RPMI7951 (cell line): ENCODE measurements at places on chromosomes 1 and 21.

DNA sequence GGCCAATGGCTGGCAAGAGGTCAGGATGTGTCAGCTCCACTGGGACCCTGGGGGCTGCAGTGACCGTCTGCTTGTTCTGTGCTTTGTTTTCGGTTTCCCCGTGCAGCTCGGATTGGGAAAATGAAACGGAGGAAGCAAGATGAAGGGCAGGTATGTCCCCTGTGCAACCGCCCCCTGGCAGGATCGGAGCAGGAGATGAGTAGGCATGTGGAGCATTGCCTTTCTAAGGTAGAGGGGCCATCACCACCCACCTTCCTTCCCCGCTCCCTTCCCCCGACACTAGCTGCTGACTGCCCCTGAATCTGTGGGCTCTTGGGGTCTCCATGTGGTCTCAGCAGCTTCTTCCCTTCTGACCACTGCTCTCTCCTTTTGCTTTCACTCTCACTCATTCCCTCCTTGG is 38.8 kb downstream of the TMEM53 start:
- no peak for DNase-seq

DNA sequence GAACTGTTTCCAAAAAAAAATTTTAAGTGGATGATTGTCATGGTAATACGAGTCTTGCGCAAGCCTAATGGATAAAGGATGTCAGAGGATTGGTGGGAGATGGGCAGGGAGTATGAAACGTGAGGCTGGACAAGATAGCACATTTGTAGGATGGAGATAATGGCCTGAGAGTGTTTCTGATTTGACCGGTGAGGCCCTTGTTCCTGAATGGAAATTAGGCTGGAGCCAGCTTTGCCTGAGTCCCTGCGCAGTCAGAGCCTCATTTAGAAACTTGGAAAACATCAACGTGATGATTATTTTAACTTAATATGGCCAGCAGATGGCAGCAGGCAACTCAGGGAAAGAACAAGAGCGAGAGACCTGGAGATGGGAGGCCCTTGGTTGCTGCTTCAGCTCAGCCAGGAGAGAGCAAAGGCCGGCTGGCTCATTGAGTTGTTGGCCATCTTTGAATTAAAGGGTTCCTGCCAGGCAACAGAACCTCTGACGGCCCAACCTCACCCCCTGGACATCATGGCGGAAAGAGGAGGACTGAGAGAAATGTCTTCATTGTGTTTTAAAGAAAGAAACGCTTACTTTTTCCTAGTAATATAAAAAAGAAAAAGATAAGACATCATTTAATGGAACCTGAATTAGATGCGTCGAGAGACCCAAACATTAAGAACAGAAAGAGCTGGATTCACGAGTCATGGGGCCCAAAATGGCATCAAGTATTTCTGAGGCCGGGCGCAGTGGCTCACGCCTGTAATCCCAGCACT is 80.3 kb downstream of the SELENOF start:
- DNase-seq: peak; percentile 85

DNA sequence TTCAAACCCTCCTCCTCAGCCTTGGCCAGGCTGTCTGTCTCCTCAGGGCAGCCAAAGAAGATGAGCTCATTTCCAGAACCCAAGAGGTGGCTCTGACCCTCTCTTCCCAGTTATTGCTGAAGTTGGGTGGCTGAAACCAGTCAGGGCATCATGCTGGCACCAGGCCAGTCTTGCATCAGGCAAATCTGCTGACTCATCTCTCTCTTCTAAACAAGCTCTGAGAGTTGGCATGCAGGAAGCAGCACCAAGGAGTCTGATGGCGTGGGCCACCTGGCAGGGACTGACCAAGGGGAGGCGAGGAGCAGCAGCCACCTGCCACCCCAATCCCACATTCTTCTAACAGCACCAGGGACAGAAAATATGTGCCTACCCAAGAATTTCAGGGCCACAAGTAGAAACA is 104.8 kb upstream of the ATP1A1 start:
- DNase-seq: peak; percentile 43

GRCh38 chr1:155073377-155074242 is 5.0 kb upstream of the EFNA3 start:
- DNase-seq: no peak

- DNase-seq: peak; percentile 50
These were observed 3.8 kb upstream of the RGSL1 start for GRCh38 chr1:182446033-182446669.

GRCh38 chr1:241022366-241022765 is 334.6 kb downstream of the RGS7 start:
- DNase-seq: peak; percentile 6

GRCh38 chr1:227521782-227522181 is 41.6 kb upstream of the ZNF678 start:
- no peak for DNase-seq

- peak; percentile 52 for DNase-seq
These were observed 23.2 kb downstream of the LYST start for GRCh38 chr1:235843461-235843961.

- DNase-seq: no peak
These were observed 28.8 kb upstream of the PTGFRN start for GRCh38 chr1:116880917-116881316.

DNA sequence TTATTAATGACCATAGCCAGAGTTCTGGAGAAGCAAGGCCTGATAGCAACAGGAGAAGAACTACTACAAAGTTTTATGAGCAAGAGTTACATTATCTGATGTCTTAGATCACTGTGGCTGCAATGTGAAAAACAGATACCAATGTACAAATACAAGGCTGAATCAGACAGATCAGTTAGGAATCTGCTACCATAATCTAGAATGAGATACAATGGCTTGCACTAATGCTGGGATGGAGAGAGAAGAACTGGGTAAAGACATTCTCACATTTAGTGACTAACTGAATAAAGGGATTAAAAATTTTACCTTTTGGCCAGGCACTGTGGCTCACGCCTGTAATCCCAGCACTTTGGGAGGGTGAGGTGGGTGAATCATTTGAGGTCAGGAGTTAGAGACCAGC is 41.3 kb downstream of the ARID4B start:
- no peak for DNase-seq

DNA sequence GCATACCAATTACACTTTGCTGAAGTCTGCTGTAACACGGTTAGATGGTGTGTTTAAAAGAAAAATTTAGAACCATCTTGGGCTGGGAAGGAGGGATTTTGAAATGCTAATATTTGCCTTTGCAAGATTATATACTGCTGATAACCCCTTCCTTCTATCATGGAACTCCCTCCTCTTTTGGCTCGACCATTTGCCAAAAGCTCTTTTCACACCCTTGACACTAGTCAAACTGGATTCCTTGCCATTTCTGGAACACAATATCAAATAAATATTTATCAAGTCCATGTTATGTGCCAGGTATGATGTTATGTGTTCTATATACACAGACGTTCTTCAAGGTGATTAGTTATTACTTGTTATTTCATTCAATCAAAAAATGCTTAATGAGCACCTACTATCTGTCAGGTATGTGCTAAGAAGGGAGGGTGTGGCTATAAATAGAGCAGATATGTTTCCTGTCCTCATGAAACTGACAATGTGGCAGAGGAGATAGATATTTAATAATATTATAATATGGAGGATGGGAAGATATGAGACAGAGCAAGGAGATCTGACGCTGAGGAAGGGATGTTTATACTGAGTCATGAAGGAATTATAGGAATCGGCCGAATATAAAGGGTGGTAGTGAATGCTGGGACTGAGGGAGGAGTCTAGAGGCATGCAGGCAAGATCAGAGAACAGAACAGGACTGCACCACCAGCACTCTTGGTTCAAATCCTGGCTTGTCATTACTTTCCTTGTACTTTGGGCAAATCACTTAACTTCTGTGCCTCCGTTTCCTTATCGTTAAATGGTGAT is 16.1 kb upstream of the XPR1 start:
- DNase-seq: no peak

GRCh38 chr1:163074004-163074403 is 4.8 kb downstream of the RGS4 start:
- DNase-seq: no peak

DNA sequence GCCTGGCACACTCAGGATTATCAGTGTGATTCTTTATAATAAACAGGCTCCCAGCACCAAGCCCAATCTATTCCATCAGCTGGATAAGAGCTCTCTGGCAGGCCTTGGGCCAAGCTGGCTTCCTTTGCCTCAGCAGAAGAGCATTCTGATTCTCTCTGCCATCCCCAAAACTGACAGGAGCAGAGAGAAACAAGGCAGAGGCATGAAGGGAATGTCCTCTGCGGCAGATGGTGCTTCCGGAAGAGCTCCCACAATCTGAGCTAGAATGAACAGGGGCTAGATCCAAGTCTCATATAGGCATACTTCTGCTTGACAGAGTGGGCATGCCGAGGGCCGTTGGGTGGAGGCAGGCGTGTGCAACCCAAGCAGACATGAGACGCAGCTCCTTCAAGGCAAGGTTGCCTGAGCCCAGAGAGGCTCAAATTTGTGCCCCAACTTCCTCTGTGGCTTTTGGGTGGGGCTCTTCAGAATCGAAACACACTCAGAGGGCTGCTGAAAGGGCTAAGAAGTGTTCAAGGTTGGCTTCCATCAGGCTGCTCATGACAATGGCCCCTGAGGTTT is 4.0 kb downstream of the CAPN2 start:
- DNase-seq: no peak

DNA sequence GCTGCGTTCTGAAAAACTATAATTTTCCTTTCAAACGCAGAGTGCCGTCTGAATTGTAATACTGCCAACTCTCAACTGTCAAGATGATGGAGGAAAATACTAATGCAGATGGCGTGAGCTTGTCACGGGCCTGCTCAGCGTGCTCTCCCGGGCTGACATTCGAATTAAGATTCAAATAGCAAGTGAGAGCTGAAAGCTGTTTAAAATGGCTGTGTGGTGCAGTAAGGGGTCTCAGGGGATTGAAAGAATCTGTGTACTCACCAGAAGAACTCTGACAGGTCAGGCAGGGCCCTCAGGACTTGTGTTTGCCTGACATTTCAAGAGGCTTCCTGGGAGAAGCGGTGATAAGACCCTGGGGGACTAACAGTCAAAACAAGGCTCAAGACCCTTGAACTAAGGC is 33.1 kb downstream of the ZMYND12 start:
- no peak for DNase-seq

DNA sequence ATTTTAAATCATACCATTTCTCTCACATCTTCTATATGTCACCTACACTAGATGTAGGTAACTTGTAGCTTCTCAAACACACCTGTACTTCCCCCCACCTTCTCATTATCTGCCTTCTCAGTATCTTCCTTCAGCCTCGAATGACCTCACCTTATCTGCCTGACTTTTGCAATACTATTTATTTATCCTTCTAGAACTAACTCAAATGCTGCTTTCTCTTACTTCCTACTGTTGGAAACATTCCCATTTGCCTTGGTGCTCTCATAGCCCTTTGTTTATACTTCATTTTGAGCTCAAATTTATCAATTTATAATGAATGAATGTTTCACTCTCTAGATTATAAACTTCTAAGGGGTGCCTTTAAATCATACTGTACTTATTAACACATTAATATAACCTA is 50.4 kb upstream of the KIAA1614 start:
- DNase-seq: no peak

DNA sequence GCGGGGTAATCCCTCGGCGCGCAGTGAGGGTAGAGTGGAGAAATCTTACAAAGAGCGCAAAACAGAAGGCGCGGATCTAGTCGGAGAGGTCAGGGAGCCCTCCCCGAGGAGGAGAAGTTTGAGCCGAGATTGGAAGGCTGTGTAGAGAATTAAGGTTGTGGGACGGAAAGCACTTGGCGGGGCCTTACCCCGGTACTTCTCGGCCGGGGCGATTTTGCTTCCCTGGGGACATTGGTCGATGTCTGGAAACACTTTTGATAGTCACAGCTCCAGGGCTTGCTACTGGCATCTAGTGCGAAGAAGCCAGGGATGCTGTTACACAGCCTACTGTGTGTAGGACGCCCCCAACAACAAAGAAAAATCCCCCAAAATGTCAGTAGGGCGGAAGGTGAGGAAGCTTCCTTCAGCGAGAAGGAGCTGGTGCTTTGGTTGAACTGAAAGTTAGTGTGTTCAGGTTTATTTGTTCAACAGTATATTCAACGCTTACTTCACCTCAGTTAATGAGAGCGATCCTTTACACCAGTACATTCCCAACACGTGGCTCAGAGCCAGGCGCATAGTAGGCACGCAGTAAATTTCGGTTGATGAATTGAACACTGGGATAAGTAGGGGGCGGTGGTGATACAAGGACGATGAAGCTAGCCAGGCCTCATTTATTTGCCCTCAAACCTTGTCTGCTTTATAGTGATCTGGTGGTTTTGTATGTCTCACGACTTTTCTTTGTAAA is 807 bp downstream of the CEP85 start:
- peak; percentile 39 for DNase-seq

GRCh38 chr1:61898658-61899057 is 156.4 kb downstream of the PATJ start:
- DNase-seq: no peak

GRCh38 chr1:29299446-29299845 is 63.1 kb downstream of the PTPRU start:
- no peak for DNase-seq

DNA sequence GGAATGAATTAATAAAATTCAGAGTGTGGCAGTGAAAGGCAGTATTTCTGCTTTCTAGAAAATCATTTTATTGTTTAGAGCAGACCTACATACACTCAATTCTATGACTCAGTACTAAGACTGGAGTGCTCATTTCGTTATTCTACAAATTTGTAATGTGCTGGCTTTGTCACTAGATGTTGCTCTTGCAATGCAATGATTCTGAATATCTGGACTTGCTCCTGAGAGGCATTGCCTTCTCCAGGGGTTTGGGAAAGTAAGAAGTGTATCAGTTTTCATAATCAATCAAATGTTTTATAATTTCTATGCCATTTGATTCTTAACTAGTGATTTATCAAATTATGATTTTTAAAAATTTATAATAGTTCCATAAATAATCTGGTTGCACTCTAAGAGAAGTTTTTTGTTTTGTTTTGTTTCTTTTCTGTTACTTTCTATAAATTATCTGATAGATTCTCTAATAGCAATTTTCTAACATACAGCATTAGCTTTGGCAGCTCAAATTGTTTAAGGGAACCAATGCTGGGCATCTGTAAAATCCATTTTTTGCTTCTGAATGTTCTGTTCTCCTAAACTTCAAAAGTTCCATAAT is 280.5 kb upstream of the SGIP1 start:
- peak; percentile 76 for DNase-seq
